Naive thymus-derived CD8-positive, alpha-beta T cell (primary cell): ENCODE measurements at places on chromosomes 5 and 9.

DNA sequence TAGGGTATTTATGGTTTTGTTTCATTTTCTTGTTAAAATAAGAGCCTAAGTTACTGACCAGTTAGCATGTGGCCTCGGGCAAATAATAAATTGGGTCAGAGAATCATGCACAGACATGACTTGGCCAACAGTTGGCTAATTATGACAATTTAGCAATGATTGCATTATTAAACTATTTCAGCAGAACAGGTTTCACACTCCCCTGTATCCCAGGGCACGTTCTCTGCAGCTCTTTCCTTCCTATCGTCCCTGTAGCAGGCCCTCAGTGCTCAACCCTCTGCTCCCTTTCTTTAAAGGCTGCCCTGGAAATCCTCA is 167.9 kb downstream of the TSSK1B start:
- no peak for DNase-seq

DNA sequence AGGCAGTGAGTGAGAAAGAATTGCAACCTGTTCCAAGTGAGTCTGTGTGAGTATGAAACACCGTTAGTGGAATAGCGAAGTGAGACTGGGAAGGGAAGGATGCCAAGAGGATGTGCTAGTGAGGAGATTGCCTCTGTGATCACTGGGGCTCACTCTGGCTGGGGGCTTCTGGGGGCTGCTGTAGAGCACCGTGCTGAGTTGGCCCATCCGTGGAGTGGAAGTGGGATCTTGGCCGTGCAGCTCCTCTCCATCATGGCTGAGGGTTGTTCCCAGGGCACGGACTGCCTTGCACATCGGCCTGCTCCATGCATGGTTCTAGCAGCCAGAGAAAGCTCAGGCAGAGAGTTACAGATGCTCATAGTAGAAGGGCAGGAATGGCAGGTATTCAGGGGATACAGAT is 236.1 kb downstream of the AGTPBP1 start:
- no peak for DNase-seq

GRCh38 chr9:21835121-21835520 is 32.7 kb downstream of the MTAP start:
- no peak for DNase-seq

DNA sequence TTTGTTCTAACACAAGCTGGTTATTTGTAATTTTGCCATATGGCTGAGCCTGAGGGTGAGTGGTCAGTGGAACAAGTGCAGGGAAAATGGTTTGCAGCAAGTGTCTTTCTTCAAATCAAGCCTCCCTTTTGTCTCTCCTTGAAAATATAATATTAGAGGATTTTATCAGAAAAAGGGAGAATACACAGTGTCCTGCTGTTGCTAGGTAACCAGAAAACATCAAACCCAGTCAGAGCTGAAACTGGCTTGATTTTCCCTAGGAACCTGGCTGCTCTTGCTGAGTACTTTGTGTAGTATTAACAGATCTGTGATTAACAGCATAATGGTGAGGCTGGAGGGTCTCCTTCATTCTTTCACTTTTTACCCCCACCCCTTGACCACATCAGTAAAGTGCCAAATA is 314.0 kb downstream of the ARHGEF28 start:
- DNase-seq = no peak
